Stimulated activated CD4-positive, alpha-beta T cell treated with anti-CD3 and anti-CD28 coated beads, Interleukin-15, amount 100 ng/mL, for 1 hour (primary cell): ENCODE measurements at places on chromosomes 2 and 18.
A peak's percentile ranks its signal among the peaks of the same experiment; 100 is the strongest.

- DNase-seq, result no peak
These were observed 177.2 kb downstream of the SETBP1 start for GRCh38 chr18:44857744-44858491.

DNA sequence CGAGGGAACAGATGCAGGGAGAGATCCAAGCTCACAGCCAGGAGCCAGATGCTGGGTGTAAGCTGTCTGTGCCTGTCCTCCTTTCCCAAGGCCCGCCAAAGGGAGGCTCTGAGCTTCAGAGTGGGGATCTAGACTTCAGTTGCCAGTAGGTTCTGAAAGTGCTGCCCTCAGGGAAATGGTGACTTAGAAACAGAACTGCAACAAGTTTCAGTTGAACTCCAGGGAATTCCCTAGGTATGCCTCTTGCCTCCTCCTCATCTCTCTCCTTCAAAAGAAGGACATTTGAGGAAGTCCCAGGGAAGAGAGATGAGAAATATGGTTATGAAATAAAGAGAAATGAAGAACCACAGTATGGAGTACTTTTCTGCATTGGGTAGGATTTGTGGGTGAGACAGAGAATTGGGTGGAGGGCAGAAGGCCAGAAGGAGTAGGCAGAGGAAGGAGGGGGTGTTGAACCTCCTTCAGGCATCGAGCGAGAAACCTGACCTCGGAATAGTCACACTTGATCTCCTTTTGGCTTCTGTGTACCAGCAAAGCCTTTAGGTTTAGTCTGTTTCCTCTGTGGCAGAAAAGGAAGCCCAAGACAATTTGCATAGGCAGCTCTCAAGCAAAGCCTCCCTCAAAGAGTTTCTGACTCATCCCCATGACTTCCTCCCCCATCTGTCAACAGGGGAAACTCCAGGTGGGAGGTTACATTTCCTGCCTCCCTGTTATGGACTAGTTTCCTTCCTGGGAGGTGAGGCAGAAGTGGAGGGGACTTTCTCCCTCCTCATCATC is 45.7 kb downstream of the QPCT start:
- DNase-seq, result peak; percentile 34

GRCh38 chr2:231752061-231752460 is 29.0 kb downstream of the PDE6D start:
- no peak for DNase-seq

DNA sequence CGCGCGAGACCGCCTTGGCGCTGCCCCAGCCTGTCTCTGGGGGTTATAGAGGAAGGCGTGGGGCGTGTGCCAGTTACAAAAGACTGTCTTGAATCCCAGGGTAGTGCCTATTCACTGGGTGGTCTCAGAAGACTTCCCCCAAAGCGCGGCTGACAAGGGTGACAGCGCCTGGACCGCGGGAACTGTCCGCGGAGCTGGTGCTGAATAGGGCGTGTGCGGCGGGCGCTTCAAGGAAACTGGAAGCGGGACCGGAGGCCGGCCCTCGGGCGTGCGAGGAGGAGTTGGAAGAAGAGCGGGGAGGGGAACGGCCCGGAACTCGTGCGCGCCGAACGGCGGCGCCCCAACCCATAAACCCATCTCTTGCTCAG is 2.3 kb downstream of the EGR4 start:
- no peak for DNase-seq

GRCh38 chr2:70923378-70924015 is 12.2 kb upstream of the ATP6V1B1 start:
- no peak for DNase-seq

- no peak for DNase-seq
These were observed 24.3 kb upstream of the VIT start for GRCh38 chr2:36672199-36672598.

- no peak for DNase-seq
These were observed 41.4 kb downstream of the RFX8 start for GRCh38 chr2:101433465-101433864.

DNA sequence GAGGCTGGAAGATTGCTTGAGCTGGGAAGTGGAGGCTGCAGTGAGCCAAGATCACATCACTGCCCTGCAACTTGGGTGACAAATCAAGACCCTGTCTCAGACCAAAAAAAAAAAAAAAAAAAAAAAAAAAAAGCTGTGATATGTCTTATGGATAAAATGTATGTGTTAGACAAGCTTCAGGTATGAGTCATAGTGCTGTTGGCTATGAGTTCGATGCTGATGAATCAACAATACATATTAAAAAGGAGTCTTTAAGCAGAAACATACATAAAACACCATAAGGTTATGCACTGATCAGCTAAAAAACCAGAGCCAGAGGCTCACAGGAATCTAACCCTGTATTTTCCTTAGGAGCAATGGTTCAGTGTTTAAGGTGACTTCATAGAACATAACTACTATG is 332.3 kb downstream of the NCKAP5 start:
- no peak for DNase-seq

GRCh38 chr2:185284696-185285095 is 453.9 kb upstream of the FSIP2 start:
- no peak for DNase-seq

- DNase-seq, result no peak
These were observed 70.5 kb downstream of the CAB39 start for GRCh38 chr2:230783101-230783500.

GRCh38 chr2:134372611-134373131 is 118.8 kb downstream of the MGAT5 start:
- DNase-seq, result no peak

- DNase-seq, result no peak
These were observed 136.0 kb upstream of the SERTAD2 start for GRCh38 chr2:64789466-64790320.

- DNase-seq, result no peak
These were observed 14.7 kb downstream of the GAREM2 start for GRCh38 chr2:26187537-26188104.

GRCh38 chr2:241373446-241373845 is 17.4 kb downstream of the FARP2 start:
- no peak for DNase-seq

- no peak for DNase-seq
These were observed 76.4 kb upstream of the CNGA3 start for GRCh38 chr2:98269830-98270229.

DNA sequence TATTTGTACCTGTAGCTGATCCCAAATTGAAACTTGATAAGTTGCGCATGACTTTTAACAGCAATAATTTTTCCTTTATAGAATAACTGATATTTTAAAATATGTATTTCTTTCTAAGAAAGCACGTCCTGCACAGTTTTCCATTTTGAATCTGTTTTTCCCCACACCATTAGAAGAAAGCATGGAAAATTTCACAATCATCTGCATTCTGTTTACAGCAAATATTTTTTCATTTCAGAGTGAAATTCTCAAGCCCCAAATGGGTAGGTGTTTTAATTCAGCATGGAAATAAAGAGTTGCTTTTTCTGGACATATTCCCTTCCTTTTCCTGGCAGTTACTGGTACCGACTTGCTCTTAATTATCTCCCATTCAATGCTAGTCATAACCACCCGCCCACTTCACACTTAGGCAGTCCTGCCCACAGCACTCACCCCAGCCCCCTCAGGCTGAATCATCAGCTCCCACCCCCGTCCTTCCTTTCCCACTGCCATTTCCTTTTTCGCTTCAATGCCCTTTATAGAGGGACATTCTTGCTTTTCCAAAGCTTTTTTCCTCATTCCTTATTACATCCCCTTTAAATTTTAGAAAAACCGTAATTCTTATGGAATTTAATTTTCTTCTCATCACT is 89.2 kb upstream of the GLS start:
- DNase-seq, result no peak

DNA sequence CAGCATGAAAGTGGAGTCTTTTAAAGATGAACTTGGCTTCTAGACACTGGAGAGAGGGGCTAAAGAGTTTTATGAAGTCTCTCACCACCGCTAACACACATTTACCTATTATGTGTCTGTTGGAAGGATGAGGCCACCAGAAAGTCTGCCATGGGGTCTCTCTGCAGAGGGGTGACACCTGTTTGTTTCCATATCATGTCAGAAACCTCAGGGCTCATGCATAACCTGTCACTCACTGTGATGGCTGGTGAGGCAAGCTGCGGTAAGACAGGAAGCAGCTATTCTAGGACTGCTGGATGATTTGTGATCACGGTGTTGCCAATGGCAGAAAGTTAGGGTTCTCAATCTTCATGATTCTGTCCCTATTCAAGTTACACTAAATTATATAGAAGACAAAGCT is 60.8 kb upstream of the DNMT3A start:
- DNase-seq, result no peak

DNA sequence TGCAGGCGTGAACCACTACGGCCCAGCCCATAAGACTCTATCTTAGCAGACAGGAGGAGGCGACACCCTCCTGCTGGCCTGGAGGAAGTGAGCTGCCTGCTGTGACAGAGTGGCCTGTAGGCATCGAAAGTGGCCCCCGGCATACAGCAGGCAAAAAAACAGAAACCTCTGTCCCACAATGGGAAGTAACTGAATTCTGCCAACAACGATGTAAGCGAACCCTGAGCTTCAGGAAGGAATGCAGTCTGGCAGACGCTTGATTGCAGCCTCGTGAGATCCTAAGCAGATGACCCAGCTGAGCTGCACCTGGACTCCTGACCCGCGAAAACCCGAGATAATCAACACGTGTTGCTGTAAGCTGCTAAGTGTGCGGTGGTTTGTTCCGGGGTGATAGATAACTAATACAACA is 13.6 kb downstream of the MRO start:
- no peak for DNase-seq

DNA sequence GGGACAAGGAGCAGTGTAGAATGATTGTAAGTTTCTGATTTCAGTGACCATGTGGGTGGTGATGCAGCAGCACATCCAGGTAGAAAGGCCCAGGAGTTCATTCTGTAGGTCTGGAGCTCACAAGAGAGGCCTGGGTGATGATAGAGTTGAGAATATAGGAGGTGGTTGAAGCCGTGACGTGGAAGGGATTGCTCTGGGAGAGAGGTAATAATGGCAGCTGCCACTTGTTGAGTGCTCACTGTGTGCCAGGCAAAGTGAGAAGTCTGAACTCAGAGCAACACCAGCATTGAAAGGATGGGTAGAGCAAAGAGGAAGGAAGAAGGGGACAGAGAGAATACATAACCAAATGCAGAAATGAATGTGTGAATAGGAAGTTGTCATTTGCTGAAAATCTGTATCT is 3.3 kb downstream of the TTLL4 start:
- no peak for DNase-seq
